Stimulated activated CD8-positive, alpha-beta memory T cell treated with anti-CD3 and anti-CD28 coated beads, Interleukin-2, amount 100 ng/mL, for 1 hour (primary cell): ENCODE measurements at places on chromosomes 4 and X.

DNA sequence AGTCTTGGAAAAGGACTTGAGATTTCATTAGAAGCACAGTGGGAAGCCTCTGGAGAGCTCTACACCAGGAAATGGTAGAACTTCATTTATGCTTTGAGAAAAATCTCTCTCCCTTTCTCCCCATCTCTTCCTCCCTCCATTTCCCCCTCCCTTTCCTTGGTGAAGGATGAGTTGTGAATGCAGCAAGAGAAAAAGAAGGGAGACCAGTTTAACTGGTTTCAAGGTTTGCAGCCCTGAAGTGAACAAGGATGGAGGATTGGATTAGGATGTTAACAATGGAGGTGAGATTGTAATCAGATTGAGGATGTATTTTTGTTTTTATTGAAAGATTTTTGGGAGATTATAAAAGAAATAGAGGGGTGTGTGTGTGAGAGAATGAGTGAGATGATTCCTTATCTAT is 99.5 kb downstream of the ANK2 start:
- no peak for DNase-seq

- DNase-seq, result no peak
These were observed 112.6 kb upstream of the SORBS2 start for GRCh38 chr4:185924458-185925044.

GRCh38 chr4:39732728-39733127 is 34.8 kb downstream of the UBE2K start:
- DNase-seq, result no peak

- no peak for DNase-seq
These were observed 276.7 kb downstream of the GBA3 start for GRCh38 chr4:22969287-22969896.

- peak; percentile 58 for DNase-seq
These were observed 618 bp downstream of the DDX3X start for GRCh38 chrX:41334363-41335197.

GRCh38 chrX:3420316-3420715 is 73.9 kb upstream of the MXRA5 start:
- DNase-seq, result no peak

GRCh38 chr4:95124906-95125504 is 367.2 kb downstream of the BMPR1B start:
- no peak for DNase-seq

DNA sequence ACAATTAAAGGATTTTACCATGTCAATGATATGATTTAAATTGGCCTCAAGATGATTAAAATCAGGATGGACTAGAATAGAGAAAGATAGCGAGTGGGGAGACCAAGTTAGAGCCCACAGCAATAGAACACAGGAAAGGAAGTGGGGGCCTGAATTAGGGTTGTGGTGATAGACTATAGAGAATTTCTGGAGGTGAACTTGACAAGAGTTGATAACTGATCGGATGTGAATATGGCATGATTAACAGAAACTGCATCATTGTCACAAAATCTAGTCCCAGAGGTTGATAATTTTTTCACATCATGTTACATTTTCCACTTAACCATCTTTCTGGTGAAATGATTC is 26.3 kb upstream of the TRPC3 start:
- no peak for DNase-seq

- DNase-seq, result no peak
These were observed 132.0 kb downstream of the CPZ start for GRCh38 chr4:8724436-8725070.

DNA sequence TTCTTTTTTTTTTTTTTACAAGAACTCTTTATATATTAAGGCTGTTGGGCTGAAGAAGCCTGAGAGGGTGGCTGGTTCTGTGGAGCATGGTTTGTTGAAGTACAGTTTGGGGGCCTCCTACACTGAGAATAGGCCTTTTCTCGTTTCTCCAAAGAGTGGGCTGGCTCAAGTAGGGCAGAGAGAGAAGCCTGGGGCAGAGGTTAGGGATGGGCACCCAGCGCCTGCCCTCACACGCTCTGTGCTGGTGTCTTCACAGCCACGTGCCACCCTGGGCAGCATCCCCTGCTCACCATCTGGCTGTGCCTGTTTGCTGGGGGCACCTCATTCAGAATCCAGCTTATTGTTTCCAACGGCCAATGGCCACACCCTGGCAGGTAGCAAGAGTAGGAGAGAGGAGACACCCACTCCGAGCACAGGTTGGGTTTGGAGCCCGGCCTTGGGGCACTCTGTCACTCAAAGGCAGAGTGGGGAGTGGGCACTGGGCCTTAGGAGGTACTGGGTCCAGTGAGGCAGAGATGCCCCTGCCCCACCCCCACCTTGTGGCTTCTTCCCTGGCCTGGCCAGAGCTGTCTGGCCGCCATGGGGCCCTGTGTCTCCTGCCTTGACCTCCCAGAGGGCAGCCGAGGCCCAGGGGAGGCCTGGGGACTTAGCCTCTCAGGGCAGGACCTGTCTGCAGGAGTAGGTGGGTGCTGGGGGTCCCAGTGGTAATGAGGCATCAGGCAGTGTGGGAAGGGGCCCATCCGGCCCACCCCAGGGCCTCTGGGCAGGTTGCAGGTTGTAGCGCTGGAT is 2.9 kb downstream of the MSANTD1 start:
- no peak for DNase-seq

- DNase-seq, result no peak
These were observed 25.9 kb upstream of the INTU start for GRCh38 chr4:127606823-127607222.

DNA sequence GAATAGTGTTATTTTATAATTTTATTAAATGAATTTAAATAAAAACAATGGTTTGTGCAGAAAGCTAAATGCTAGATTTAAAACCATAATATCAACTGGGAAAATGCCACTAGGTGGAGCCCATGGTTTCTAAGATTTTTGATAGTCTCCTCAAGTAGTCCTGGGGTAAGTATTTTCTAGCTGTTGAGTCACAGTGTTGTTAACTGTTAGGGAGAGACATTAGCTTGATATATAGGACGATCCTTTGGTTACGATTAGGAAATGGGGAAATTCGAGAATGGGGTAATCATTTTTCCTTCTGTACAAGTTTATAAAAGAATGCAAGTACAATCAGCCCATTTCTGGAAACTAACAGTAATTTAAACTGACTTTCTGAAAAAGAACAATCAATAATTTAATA is 378.4 kb downstream of the ANKRD50 start:
- DNase-seq, result no peak

- no peak for DNase-seq
These were observed 269.8 kb downstream of the COL25A1 start for GRCh38 chr4:109032671-109033070.

- no peak for DNase-seq
These were observed 26.0 kb upstream of the NSUN7 start for GRCh38 chr4:40723728-40724127.

DNA sequence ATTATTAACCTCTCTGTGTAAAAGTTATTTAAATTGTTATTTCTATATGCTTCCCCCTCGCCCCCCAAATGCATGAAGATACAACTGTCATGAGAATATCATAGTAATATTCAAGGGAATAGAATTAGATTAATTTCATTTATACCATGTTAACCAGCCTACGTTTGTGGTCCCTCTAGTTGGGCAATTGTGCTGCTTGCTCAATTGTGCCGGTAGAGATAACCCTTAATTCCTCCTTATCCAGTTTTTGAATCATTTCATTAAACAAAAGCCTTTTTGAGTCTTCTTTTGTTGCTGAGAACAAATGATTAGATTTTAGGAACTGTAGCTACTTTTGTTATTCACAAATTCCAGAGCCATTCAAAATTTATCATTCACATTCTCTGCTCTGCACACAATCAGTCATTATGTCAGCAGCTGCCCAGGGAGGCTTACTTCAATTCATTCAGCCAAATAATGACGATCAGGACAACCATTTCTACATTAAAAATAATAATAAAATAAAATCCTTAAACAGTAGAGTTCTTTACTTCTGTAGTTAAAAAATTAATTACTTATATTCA is 98.1 kb downstream of the ADGRL3 start:
- DNase-seq, result no peak

- DNase-seq, result no peak
These were observed 15.3 kb upstream of the HPRT1 start for GRCh38 chrX:134444681-134445080.

GRCh38 chr4:59904331-59904730 is 1295.8 kb upstream of the ADGRL3 start:
- no peak for DNase-seq

DNA sequence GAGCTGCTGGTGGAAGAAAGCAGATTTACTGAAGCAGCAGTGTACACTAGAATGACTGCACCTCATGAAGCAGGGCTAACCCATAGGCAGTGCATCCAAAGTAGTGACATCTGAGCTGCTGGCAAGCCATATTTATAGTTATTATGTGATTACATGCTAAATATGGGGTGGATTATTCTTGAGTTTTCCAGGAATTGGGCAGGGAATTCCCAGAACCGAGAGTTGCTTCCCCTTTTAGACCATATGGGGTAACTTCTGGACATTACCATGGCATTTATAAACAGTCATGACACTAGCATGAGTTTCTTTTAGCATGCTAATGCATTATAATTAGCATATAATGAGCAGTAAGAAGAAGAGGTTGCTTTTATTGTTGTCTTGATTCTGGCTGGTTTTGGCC is 665.8 kb upstream of the POU3F4 start:
- DNase-seq, result no peak

GRCh38 chrX:115650916-115651315 is 89.9 kb downstream of the PLS3 start:
- DNase-seq, result no peak

DNA sequence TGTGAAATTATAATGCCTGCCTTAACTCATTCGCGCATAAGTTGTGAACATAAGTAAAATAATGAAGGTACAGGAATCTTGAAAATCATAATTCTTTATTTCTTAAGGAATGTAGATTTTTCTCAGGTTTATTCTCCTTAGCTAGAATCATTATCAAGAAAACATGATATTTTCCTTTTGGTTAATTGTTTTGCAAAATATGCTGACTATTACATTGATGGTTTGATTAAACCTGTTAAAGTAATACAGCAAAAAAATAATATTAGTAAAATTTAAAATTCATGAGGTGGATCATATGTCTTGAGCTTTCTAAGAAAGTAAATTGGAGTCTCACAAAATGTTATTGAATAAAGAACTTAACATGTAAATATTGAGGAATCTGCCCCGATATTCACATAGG is 178.7 kb upstream of the TRAM1L1 start:
- no peak for DNase-seq

DNA sequence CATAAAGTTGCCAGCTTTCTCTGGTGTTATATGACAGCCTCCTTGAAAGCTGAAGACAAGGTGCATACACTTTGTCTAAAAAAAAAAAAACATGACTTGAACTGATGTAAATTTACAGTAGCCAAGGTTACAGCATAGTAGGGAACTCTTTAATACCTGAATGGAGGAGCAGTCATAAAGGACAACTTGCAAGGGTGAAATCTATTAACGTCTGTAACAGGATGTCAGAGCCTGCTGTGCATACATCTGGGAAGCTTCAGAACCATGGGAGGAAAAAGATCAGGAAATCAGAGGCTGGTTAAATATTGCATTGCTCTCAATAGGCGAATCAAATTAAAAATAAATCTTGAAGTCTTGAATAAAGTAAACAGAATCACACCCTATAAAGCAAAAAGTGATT is 484.0 kb upstream of the CTSO start:
- DNase-seq, result no peak

DNA sequence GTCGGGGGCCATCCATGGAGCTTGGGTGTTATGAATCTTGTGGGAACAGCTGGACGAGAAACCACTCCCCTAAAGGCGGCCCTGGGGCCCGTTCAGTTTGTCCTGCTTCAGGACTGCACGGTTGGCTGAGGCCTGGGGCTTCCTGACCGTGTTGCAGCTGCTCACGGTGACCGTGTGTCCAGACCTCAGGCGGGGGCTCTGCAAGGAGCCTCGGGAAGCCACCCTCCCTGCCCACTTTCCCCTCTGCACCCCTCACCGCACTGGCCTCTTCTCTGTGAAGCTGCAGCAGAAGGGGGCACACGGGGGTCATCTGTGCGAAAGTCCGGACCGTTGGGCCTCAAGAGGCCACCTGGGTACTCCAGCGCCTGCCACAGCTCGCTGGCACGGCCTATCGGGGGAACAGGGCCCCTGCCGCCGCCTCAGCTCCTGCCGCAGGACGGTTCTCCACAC is 29.4 kb downstream of the UVSSA start:
- no peak for DNase-seq

- no peak for DNase-seq
These were observed 26.1 kb downstream of the TRPC5 start for GRCh38 chrX:112056476-112056875.

- DNase-seq, result no peak
These were observed 45.0 kb upstream of the TNIP3 start for GRCh38 chr4:121209171-121209570.

DNA sequence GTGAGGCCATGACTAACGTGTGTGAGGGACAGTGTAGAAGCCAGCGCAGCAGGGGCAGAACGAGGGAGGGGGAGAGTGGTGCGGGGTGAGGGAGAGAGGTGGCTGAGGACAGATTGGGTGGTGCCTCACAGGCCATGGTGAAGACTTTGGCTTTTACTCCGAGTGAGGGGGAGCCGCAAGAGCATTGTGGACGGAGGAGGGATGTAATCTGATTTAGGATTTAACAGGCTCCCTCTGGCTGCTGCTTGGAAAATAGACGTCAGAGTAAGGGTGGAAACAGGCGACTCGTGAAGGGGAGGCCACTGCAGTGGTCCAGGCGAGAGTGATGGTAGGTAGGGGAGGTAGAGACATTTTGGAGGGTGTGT is 13.0 kb downstream of the PPP1R3F start:
- DNase-seq, result no peak

GRCh38 chr4:91267543-91267942 is 1036.2 kb upstream of the GRID2 start:
- no peak for DNase-seq

DNA sequence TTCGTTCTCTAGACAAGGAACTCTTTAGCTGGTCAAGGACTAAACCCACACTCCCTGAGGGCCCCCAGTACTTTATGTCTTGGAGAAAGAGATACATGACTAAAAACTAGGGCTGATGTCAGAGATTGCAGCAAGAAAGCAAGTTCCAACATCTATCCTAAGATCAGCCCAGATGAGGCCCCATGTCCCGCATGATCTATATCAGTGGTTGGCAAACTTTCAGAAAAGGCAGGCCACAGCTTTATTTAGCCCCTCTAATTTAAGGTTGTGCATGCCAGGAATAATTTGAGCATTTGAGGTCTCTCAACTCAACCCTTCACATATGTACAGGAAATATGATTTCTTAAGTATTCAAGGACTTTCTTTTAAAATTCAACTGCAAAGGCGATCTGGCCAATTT is 44.1 kb upstream of the FRMD7 start:
- no peak for DNase-seq

GRCh38 chrX:96715481-96715880 is 30.8 kb downstream of the DIAPH2 start:
- no peak for DNase-seq

- no peak for DNase-seq
These were observed 155.8 kb downstream of the ARAP2 start for GRCh38 chr4:36088542-36088941.
